NT2/D1 (cell line): ENCODE measurements at places on chromosomes 1 and 21.

GRCh38 chr1:178774263-178774662 is 49.2 kb downstream of the RALGPS2 start:
- DNase-seq: no peak

DNA sequence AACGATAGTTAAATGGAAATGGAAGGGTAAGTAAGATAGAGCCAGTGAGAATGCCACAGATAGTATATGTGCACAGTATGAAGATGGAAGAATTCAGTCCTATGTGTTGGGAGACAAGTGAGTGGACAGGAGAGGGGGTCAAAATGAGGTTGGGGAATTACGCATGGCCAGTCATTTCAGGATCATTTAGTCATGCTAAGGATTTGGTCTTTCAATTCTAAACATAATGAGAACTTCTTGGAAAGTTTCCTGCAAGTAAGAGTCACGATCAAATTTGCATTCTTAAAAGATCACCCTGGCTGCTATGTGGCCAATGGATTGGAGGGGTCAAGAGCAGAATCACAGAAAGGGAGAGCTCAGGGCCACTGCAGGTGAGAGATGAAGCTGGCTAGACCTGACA is 64.0 kb upstream of the KCNK2 start:
- no peak for DNase-seq

- DNase-seq: no peak
These were observed 8.5 kb upstream of the SPATA6 start for GRCh38 chr1:48480504-48480903.

DNA sequence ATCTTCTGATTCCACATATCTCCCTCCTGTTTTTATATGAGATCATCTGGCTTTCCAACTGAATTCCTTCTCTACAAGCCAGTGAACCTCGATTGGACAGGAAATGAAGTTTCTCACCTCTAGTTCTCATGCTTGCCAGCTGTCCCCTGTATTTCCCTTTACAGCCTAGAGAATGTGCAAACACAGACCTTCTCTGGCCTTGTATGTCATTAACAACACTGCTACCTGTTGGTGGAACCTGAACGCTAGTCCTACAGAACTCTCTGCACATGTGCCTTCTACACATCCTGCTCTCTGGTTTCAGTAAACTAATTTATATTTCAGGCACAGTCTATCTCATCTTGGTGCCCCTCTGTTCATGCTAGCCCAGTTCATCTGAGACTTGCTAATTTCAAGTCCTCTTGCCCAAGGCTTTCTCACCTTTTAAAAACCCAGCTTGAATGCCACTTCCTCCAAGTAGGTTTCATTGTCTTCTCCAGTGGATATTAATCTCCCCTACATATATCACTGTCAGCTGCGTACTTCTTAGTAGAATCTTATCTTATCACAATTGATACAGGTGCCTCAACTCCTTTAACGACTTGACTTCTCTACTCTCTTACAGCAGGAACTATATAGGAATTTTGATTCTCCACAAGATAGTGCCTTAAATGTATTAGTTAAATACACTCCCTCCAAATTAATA is 549.9 kb downstream of the PLPP3 start:
- DNase-seq: no peak

DNA sequence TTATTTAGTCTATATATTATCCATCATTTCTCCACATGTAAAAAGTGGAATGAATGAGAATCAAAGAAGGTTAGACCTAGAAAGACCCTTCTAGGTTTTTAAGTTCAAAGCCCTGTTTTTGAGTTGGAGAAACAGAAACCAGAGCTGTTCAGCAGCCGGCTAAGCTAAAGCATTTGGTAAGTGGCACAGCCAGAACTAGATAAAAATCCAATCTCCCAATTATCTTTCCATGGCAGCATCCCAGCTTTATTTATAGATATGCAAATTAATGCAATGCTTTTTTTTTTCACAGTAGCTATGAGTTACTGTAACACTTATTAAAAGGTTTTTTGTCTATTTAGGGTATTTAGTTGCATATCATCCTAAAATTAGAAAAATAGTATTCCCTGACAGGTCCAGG is 85.1 kb downstream of the NIBAN1 start:
- no peak for DNase-seq

DNA sequence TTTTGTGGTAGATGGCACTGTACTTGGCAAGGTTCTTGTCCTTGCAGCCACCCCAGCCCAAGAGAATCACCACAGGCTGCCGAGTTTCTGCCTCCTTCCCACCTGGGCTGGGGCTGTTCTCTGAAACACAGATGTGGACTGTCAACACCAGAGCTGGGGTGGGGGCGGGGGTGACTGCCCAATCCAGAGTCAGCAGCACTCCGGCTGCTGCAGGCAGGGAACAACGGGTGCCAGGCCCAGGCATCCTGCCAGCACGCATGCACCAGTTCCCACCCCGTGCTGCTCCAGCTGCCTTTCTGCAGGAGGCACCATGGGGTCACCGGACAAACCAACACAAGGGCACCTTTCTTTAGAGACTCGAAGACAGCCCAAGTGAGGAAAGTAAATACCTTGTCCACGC is 14.1 kb downstream of the TMEM53 start:
- DNase-seq: no peak

GRCh38 chr1:56194701-56195300 is 384.6 kb downstream of the PLPP3 start:
- DNase-seq: no peak

GRCh38 chr1:178536329-178536728 is 23.4 kb downstream of the TEX35 start:
- no peak for DNase-seq

GRCh38 chr1:175206687-175207086 is 14.1 kb upstream of the KIAA0040 start:
- DNase-seq: no peak

DNA sequence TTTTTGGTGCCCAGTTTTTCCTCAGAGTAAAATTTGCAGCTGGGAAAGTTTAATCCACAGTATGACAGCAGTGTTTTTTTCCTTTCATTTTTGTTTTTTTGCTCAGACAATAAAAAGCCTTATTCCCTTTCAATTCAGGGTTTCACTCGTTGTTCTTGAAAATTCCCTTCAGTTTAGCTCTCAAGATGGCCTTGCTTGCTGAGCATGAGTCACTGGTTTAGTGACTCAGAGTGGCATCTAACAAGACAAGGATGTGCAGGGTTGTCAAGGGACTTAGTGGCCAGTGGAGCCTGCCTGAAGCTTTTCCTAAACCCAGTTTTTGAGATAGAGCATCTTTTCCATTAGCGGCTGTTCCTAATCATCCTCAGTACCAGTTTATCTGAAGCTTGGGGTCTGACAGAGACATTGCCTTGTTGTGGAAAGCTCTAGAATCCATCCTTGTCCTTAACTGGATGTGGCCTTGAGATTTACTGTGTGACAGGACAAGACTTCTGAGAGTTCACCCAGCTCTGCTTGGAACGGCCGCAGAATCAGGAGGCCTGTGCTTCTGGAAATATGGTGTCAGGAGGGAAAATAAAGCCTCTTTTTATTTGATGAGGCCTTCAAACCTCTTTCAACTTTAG is 48.4 kb upstream of the DNAJC6 start:
- no peak for DNase-seq
